Stimulated activated CD8-positive, alpha-beta memory T cell treated with anti-CD3 and anti-CD28 coated beads, Interleukin-15, amount 100 ng/mL, for 48 hours (primary cell): ENCODE measurements at places on chromosomes 16 and 17.

DNA sequence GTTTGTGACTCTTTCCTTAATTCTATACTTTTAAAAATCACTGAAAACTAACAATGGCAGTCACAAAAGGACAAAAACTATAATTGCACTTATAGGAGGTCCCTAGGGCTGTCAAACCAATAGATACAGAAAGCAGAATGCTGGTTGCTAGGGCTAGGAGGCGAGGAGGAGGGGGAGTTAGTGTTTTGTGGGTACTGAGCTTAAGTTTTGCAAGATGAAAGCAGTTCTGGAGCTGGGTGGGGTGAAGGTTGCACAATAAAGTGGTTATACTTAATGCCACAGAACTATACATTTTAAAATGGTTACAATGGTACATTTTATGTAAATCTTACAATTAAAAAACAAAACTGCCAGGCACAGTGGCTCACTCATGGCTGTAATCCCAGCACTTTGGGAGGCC, 27.3 kb downstream of the NUBP1 start:
- no peak for DNase-seq

GRCh38 chr16:25729188-25729915, 37.6 kb downstream of the HS3ST4 start:
- DNase-seq = no peak

DNA sequence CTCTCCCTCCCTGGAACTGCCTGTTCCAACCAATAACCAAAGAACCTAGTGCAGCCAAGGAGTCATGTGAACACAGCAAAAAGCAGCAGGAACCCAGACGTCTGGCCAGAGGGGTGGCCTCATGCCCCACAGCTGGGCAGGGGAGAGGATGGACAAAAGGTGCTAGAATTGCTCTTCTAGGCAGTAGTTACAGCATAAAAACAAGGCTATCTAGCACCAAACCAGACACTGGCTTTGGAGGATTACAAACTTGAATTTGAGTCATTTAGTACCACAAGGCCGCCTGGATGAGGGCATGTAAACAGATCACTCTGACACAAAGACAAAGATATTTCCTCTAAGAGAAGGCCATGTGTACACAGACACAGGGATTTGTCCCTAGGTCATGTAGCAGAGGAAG, 423.3 kb upstream of the MAF start:
- no peak for DNase-seq

DNA sequence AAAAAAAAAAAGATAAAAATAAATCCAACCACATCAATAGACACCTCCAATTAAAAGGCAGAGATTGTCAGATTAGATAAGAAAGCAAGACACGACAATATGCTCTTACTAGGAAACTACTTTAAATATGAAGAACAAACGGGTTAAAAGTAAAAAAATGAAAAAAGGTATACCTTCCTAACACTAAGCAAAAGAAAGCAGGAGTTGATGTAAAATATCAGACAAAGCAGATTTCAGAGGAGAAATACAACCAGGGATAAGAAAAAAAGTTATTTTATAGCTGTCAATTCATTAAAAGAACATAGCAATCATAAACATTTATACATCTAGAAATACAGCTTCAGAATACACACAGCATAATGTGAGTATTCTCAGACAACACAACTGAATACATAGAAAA, 49.7 kb upstream of the CCDC182 start:
- no peak for DNase-seq

DNA sequence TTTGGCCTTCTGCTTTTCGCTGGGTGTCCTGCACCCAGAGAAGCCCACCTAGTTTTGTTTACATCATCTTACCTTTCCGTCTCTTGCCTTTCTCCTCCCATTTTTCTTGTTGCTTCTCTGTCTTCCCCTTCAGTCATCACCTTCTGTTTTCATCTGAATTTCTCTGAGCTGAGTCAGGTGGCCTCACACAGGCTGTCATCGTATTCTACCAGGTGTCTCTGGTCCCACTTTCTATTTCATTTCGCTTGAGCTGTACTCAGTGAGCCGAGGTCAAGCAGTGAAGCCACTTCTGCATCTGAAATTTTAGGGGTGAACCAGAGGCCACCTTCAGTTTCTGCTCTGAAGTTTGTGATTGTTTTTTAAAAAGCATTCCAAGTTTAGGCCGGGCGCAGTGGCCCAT, 9.7 kb downstream of the CRAMP1 start:
- no peak for DNase-seq

DNA sequence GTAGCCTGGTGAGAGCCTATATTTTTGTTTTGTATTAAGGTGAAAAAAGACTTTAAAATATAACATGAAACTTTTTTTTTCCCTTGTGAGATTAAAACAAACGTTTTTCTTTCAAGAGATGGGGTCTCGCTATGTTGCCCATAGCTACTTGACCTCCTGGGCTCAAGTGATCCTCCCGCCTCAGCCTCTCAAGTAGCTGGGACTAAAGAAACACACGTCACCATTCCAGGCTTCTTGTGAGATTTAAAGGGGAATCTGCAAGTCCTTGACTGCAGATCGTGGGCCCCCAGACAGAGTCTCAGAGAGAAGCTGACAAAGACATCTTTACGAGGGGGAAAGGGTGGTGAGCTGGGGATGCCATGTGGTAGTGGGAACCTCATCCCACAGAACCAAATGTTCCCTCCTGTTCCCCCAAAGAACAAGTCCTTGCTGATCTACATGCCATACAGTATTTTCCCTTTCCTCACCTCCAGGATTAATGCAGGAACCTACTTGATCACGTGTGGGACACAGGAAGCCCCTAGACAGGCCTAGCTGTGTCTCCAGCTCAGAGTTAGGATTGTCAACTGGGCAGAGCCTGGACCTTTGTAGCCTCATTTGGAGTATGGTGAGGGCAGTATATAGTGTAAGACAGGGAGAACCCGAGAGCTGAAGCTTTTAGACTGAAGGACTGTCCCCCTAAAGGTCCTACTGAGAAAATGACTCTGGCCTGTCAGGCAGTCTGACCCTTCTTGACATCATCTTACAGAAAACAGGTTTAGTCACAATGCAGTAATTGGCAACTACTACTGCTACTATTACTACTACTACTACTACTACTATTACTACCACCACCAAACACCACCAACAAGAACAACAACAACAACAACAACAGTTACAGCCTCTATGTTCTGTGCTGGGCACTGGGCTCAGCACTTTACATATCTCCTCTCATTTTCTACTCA, 4.1 kb downstream of the MAP3K14 start:
- DNase-seq = no peak

GRCh38 chr16:5541356-5541755, 443.8 kb upstream of the EEF2KMT start:
- no peak for DNase-seq

DNA sequence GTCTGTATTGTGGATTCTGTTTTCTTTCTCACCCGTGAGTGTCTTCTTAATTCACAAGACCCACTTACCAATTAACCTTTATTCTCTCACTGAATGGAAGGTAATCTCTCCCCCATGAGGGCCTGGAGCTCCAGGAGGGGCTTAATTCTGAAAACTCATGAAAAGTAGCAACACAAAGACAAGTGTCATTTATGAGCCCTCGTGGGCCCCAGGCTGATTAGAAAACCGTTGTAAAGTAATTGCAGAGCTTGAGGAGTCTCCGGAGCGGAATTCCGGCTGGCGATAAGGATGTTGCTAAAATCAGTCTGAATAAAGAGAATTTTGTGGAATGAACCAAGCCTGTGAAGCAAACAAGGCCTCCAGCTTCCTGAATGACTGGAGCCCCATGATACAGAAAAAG, 301.5 kb downstream of the HAPSTR1 start:
- DNase-seq = no peak

- no peak for DNase-seq
Observed at GRCh38 chr16:6143020-6143419, 1045.4 kb upstream of the EEF2KMT start.

DNA sequence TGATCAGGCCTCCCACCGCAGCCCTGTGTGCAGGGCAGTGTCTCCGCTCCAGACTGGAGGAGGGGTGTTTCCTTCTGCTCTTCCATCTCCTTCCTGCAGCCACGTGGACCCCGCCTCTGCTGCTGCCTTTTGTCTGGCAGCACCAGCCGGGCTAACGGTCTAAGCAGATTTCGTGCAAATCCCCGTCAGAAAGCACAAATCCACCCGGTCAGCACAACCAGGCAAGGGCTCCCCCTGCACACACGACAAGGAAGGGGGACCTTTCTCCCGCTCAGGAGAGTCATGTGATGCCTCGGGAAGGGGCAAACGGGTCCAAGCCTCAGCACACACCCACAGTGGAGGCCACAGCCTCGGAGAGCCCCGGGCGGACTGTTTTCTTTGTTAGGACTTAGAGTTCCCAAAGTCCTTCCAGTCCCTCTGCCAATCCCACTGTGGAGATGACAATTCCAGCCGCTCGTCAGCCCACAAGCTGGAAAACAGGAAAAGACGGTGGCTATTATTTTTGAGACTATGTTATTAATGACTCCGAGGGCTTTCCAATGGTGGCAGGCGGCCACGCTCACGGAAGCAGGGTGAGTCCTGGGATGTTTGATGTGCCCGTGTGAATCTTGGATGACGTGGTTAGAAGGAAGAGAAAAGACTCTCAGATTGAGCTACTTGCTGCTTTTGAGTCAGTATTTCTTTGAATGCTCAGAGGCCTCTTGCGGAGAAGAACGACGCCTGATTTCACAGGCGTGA, 22.5 kb upstream of the MEAK7 start:
- no peak for DNase-seq

DNA sequence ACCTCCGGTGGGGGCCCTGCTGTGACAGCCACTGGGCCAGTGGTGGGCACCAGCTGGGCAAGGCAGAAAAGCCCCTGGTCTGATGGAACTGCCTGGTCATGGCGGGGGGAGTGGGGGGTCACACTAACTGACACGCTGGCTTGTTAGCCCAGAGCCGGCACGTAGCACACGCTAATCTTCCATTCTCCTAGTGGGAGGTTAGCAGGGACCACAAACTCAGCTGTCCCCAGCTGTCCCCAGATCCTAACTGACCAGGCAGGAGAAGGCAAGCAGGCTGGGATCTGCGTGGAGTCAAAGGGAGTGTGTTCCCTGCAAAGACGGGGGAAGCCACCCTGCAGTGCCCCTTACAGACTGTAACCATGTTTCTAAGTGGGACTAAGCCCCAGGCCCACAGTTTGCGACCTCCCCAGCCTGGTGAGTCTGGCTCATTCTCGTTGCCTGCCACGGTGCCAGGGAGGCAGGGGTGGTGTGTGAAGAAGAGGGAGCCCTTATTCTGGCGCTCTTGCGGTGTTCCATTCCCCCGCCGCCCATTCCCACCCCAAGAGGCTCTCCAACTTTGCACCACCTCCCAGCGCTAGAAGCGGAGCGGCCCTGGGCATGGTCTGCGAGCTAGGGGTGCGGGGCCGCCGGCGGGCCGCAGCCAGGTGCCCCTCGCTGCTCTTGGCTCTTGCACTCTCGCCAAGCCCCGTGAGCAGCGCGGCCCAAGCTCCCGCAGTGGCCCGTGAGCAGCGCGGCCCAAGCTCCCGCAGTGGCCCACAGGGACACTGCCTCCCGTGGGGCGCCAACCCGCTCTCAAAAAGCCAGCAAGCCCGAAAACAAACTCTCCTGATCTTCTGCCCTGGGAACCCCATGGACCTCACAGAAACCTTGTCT, 12.1 kb upstream of the ZNF423 start:
- no peak for DNase-seq

DNA sequence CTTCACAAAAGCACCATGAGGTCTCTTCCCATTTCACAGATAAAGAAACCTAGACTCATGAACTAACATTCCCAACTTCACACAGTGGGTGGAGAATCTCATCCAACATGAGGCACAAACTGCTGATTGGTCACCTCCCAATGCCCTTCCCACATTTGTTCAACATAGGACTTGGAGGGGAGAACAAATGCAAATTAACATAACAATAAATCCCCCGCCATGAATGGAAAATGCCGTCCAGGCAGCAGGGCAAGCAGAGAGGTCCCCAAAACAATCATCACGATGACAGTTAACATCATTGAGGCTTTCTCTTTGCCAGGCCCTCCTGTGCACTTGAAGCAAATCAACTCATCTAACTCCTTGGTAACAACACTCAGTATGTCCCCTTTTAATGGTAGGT, 185.3 kb downstream of the TMEM132E start:
- DNase-seq = no peak

DNA sequence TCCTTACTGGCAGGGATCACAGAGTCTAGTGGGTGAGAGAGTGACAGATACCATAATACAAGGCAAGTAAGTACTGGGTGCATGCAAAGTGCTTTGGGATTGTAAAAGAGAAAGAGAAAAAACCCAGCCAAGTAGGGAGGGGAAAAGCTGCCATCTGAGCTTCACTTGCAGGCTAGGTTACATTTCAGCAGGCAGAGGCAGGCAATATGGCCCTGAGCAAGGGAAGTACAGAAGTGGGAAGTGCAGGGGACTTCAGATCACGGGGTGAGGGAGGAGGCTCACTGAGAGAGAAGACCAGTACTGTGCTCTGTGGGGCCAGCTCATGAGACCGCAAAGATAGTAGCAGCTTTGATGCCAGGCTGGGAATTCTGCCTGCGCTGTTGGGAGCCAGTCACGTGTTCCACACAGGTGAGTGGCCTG, 230.6 kb downstream of the MSI2 start:
- DNase-seq = no peak

- DNase-seq = no peak
Observed at GRCh38 chr16:69381231-69381630, 4.6 kb downstream of the TERF2 start.

GRCh38 chr16:85153656-85154091, 41.4 kb upstream of the CIBAR2 start:
- DNase-seq = no peak

- DNase-seq = no peak
Observed at GRCh38 chr16:4679850-4680636, 13.3 kb upstream of the NUDT16L1 start.

GRCh38 chr17:63822537-63822936, 4.7 kb upstream of the PSMC5 start:
- no peak for DNase-seq
